AG20443 (cell line): ENCODE measurements at places on chromosomes 3 and 15.

DNA sequence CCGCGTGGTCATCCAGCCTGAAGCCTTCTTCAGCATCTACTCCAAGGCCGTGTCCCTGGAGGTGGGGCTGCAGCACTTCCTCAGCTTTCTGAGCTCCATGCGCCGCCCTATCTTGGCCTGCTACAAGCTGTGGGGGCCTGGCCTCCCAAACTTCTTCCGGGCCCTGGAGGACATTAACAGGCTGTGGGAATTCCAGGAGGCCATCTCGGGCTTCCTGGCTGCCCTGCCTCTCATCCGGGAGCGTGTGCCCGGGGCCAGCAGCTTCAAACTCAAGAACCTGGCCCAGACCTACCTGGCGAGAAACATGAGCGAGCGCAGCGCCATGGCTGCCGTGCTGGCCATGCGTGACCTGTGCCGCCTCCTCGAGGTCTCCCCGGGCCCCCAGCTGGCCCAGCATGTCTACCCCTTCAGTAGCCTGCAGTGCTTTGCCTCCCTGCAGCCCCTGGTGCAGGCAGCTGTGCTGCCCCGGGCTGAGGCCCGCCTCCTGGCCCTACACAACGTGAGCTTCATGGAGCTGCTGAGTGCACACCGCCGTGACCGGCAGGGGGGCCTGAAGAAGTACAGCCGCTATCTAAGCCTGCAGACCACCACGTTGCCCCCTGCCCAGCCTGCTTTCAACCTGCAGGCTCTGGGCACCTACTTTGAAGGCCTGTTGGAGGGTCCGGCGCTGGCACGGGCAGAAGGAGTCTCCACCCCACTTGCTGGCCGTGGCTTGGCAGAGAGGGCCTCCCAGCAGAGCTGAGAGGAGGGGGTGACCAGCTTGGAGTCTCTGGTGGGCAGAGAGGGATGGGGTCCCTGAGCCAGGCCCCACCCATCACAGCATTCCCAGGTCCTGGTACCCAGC lies 37.9 kb downstream of the GOLGA6A start:
- DNase-seq = no peak

DNA sequence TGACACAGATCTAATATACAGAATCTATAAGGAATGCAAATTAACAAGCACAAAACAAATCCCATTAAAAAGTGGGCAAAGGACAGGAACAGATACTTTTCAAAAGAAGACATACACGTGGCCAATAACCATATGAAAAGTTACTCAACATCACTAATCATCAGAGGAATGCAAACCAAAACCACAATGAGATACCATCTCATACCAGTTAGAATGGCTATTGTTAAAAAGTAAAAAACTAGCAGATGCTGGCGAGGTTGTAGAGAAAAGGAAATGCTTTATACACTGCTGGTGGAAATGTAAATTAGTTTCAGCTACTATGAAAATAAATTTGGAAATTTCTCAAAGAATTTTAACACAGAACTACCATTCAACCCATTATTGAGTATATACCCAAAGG lies 50.7 kb downstream of the ADAMTS17 start:
- no peak for DNase-seq

DNA sequence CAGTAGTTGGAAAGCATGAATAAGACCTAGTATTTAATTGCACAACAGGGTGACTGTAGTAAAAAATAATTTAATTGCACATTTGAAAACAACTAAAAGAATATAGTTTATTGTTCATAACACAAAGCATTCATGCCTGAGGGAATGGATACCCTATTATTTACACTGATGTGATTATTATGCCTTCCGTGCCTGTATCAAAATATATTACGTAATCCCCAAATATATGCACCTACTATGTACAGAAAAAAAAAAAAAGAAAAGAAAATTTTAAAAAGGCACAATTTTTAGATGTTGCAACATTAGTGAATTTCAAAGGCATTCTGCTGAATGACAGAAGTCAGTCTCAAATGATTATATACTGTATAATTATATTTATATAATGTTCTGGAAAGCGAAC lies 647.2 kb upstream of the BCHE start:
- DNase-seq = no peak

GRCh38 chr15:88684345-88684744 lies 45.5 kb downstream of the ISG20 start:
- no peak for DNase-seq

DNA sequence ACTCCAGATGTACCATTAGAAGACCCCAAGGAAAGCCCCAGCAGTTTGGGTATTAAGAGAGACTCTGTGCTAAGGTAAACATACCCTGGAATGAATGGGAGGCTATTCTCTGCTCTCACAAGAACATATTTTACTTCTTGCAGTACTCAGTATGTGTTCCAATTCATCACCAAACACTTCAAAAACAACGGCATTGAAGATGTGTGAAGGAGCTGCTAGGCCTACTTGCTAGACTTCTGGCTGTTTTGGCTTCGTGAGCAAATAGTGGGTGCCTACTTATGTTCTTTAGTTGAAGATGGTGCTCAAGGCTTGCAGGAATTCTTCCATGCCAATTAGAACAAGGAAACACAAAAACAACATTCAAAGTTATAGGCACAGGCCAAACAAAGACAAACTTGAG lies 514.5 kb downstream of the ROBO1 start:
- no peak for DNase-seq

DNA sequence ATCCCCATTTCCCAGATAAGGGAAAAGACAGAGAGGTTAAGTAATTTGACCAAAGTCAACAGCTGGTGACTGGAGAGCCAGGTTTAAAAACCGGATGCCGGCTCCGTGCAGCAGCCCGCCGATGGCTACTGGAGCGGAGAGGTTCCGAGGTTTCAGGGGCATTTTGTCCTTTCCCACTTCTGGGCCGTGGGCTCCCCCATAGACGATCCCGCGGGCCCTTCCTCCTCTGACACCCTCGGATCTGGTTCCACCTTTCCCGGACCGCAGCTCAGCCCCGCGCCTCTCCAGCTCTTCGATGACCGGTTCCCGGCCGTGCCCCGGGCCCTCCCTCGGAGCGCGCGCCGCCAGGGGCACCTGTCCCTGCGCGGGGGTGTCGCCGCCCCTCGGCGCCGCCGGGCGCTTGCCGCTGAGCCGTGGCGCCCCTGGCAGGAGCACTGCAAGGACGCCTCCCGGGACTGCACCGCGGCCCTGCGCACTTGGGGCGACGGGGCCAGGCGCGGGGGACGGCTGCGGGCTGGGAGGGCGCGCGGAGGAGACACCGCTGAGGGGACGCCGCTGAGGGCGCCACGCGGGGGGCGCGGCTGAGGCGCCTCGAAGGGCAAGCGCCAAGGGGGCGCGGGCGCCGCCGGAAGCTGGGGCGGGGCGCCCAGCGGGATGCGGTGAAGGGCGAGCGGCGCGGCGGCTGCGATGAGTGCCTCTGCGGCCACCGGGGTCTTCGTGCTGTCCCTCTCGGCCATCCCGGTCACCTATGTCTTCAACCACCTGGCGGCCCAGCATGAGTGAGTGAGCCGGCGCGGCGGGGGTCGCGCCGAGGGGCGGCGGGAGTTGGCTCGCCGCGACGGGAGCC lies at the start of gene TM6SF1:
Gene TM6SF1, plus strand, starts transcription at position 652 of the 847 bp plus-strand sequence. Its CDS starts 36 bp downstream, at position 688.
- DNase-seq = peak; percentile 42

DNA sequence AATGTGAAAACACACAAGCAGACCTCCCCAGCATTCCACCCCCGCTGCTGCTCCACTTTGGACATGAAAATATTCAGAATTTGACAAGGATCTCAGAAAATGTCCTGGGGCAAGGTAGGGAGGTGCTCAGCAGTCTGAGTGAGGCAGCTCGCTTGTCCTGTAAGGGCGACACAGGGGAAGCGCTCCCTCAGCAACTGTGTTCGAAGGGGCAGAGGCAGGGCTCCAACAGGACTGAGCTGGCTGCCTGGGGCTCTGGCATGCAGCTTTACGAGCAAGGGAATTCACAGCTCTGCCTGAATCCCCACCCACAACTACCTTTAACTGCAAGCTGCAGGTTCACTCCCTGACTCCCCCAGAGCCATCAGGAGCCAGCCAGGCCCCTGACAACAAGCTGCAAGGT lies 287.0 kb upstream of the LYSMD4 start:
- no peak for DNase-seq
